ENCODE measurements at places on chromosomes 4 and X.

DNA sequence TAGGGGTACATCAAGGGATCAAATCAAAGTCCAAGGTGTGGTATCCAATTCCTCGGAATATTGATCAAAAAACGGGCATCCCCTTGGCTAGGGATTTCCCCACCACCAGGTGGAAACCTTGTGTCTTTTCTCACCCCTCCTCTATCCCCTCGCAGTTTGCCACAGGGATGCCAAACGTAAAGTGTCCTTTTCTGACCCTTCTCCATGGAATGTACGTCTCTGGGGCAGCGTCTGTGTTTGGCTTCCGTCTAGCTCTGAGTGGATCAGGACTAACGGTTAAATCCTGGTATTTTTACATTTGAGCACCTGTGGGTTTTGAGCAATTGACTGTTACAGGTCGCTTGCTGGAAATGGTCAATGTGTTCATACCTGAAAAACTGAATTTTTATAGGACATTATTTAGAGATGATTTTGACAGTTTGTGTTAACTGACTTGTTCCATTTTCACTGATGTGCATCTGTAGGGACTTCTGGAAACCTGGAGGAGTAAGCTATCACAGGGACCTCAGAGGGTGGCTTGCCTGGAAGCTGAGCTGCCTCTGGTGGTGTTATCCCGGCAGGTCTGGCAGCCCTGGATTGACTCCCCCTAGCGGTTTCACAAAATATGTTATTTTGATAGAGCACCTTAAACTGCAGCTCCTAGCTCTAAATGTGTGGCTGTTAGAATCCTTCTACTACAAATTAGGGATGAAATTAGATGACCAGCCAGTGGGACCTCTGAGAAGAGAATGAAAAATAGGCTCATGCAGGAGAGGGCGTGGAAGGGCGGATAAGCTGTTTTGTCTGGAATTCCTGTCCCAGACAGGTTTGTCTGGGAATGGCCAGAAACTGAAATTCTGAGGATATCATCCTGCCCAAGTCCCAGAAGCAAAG, 8.8 kb upstream of the MGST2 start:
- peak; percentile 70 for DNase-seq

GRCh38 chr4:3805026-3805425, 38.8 kb downstream of the ADRA2C start:
- no peak for DNase-seq

GRCh38 chr4:90580326-90580725, 453.1 kb downstream of the CCSER1 start:
- no peak for DNase-seq

- peak; percentile 73 for DNase-seq
These were observed 49.4 kb downstream of the RTL9 start for GRCh38 chrX:110407910-110408545.

- DNase-seq: no peak
These were observed 121.2 kb downstream of the NDST3 start for GRCh38 chr4:118155516-118155915.

GRCh38 chr4:21507439-21507838, 441.1 kb downstream of the KCNIP4 start:
- no peak for DNase-seq

DNA sequence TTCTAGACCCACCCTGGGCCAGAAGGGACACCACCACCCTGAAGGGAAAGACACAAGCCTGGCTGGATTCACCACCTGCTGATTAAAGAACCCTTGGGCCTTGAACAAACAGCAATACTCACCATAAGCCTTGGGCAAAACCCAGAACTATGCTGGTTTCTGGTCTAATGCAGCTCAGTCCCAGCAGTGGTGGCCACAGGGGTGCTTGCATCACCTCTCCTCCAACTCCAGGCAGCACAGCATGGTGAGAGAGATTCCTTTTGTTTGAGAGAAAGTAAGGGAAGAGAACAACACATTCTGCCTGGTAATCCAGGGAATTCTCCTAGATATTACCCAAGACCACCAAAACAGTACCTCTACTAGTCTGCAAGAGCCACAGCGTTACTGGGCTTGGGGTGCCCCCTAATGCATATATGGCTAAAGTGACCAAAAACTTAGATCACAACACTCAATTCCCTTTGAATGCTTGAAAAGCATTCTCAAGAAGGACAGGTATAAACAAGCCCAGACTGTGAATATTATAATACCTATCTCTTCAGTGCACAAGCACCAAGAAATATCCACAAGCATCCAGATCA, 25.7 kb downstream of the RNF128 start:
- no peak for DNase-seq

- no peak for DNase-seq
These were observed 584.3 kb upstream of the SMIM31 start for GRCh38 chr4:164169591-164169990.

GRCh38 chr4:28225050-28225449, 1364.4 kb downstream of the STIM2 start:
- DNase-seq: no peak

DNA sequence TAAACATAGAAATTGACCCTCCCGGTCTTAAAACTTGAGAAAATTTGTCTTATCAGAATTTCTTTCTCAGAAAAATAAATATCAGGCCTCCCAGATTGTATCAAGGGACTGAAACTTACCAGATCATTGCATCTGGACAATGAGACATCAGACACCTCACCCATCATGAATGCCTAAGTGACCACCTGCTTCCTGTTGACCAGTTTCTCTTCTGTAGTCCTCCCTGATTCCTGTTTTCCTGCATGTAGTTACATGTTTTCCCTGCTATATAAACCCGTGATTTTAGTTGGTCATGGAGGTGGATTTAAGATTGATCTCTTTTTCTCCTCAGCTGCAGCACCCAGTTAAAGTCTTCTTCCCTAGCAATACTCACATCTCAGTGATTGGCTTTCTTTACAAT, 548.1 kb downstream of the PPP4R3C start:
- no peak for DNase-seq

DNA sequence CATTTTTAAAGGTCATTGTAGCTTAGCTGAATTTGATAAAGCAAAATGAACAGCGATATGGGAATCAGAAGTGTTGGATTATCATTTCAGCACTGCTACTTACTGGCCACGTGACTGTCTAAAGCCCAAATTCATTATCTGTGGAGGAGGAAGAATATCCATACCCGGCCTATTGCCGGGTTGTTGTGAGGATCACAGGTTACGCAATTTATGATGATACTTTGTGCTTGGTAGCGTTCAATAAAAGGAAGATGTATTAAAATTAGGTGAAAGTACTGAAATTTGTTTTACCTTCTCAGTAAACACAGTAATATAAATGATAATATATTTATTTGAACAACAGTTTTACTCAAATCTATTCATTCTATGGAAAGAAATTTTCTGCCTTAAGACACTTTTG, 1540.2 kb downstream of the ADGRL3 start:
- no peak for DNase-seq

GRCh38 chr4:53899586-53900270, 164.7 kb downstream of the CHIC2 start:
- no peak for DNase-seq

DNA sequence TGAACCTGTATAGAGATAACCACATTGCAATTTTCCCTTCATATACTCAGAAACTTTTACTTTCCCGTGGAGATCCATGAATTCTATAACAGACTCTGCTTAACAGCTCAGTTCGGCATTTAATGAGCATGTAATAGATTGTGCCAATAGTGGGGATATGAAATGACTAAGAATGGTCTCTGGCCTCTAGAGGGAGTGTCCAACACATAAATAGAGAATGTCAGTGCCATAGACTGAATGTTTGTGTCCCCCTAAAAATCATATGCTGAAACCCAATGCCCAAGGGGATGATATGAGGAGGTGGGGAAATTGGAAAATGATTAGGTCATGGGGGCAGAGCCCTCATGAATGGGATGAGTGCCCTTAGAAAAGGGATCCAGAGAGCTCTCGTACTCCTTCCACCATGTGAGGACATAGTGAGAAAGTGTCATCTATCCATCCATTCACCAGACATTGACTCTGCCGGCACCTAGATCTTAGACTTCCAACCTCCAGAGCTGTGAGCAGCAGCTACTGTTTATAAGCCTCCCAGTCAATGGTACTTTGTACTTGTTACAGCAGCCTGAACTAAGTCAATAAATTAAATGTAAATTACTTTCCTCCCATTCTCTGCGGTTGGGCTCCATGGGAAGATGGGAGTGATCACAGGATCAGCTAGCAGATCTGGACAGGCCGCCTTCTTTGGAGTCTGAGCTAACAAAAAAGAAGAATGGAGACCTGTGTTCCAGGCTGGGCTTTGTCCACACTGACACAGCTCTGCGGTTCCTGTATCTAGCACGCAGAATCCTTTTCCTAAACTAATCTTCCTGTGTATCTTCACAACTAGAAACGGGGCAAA, 28.1 kb upstream of the HPSE start:
- peak; percentile 60 for DNase-seq

DNA sequence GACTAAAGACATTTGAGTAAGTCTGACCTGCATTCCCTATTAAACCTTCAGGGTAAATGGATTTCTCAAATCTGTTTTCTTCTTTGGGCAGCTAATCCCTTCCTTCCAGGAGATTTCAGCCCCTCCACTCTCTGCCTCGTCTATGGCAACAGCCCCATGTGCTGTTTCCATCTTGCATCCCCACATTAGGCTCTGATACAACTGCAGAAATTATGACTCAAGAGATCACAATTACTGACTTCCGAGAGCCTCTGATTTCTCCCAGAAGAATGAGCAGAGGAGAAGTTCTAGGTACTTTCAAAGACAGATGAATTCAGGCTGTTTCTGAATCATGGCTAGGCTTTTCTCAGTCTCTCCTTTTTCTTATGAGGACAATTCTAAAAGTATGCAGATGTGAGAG, 38.7 kb downstream of the RAI2 start:
- DNase-seq: no peak

DNA sequence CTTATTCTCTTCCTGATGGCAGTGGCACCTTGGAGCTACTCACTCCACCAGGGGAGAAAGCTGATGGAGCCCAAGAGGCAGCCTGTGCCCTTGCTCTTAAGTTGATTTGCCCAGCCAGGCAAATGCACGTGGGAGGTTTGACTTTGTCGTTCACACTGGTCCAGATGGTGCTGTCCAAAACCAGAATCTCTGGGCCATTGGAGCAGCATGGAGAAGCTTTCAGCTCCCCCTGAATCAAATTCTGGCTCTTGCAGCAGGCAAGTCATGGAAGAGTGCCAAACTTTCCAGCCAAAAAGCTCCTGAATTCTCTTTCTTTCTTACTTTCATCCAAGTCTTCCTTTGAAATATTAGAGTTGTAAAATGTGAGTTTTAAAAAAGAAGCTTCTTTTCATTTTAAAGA, 970.4 kb downstream of the RPA4 start:
- DNase-seq: no peak

DNA sequence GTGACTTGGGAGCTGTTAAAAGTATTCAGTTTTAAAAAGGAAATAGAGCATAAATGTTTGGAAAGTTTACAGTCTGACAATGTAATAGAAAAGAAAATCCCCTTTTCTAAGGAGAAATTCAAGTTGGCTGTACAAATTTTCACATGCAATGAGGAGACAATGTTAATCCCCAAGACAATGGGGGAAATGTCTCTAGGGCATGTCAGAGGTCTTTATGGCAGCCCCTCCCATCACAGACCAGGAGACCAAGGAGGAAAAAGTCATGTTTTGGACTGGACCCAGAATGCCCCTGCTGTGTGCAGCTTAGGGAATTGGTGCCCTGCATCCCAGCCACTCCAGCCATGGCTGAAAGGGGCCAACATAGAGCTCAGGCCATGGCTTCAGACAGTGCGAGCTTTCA, 831.1 kb upstream of the ADGRL3 start:
- DNase-seq: no peak

- no peak for DNase-seq
These were observed 534.5 kb downstream of the GLUD2 start for GRCh38 chrX:121581885-121582284.

DNA sequence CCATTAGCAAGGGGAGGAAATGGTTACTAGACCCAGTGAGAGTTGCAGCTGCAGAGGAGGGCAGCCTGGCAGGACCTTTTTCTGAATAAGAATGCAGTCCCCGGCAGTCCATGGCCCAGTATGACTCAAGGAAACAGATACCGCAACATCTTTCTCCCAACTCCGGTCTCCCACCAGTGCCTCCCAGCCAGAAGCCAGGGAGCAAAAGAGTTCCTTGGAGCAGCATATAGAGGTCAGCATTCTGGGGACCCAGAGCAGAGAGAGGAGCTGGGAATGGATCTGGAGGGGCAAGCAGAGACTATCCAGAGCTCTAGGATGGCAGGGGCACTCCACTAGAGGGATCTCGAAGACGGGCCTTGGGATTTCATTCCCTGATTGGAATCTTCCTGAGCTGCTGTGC, 339.2 kb upstream of the AADAT start:
- no peak for DNase-seq

DNA sequence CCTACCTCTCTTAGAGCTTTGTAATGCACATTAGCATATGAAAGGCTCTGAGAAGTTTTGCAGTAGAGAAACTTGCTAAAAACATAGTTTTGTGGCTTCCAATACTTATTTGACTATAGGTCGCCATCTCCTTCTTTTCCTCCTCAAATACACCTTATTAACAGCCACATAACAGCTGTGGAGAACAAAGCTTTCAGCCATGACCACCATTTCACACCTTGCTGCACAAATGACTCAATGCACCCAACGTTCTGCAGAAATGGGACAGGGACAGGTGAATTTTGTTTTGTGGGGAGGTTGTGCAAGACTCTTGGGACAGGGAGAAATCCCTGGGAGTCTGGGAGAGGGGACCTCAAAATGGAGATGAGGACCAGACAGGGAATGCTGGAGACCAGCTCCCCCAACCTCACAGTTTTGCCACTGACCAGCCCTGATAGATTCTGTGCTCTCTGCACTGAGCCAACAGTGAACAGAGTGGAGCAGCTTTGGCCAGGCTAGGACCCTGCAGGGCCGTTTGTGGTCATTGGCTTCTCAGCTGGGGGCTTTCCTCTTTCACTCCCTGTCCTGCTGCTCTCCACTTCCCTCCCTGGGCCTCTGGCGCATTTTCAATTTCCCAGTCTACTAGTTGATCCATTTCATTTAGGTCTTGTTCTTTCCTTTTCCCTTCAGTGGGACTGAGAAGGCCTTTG, 16.6 kb downstream of the FRMPD3 start:
- no peak for DNase-seq

DNA sequence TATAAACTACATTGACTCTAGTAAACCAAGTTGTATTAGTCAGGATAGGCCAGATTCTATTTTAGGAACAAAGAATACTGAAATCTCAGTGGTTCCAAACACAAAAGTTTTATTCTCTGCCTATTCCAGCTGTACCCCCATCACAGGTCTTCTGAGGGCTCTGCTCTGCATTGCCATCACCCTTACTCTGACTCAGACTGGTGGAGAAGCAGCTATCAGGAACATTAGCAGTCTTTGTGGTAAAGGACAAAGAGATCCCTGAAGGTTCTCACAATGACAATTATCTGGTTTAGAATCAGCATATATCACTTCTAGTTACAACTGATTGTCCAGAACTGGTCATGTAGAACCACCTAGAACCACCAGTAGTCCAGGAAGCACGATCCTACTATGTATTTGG, 251.1 kb downstream of the GLUD2 start:
- DNase-seq: no peak

DNA sequence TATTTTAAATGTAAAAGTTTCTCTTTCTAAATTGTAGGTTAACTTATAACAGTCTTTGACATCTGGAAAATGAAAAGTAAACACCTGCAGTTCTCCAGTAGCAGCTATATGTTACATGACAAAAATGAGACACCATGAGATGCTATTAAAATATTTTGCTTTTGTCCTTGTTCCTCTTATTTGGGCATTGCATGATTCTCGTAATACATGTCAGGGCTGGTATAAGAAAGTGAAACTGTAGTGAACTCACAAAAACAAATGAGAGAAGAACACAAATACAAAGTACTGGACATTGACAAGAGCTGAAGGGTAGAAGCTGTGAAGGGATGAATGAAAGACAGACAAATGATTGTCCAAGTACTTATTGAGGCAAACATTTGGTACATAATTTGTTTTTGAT, 9.0 kb downstream of the GK2 start:
- no peak for DNase-seq

Data from suppressor macrophage (primary cell).